Choroid plexus epithelial cell (primary cell): ENCODE measurements at places on chromosomes 13 and 19.

GRCh38 chr19:43914051-43914450 lies 21.0 kb downstream of the ZNF45 start:
- DNase-seq: peak; percentile 13

DNA sequence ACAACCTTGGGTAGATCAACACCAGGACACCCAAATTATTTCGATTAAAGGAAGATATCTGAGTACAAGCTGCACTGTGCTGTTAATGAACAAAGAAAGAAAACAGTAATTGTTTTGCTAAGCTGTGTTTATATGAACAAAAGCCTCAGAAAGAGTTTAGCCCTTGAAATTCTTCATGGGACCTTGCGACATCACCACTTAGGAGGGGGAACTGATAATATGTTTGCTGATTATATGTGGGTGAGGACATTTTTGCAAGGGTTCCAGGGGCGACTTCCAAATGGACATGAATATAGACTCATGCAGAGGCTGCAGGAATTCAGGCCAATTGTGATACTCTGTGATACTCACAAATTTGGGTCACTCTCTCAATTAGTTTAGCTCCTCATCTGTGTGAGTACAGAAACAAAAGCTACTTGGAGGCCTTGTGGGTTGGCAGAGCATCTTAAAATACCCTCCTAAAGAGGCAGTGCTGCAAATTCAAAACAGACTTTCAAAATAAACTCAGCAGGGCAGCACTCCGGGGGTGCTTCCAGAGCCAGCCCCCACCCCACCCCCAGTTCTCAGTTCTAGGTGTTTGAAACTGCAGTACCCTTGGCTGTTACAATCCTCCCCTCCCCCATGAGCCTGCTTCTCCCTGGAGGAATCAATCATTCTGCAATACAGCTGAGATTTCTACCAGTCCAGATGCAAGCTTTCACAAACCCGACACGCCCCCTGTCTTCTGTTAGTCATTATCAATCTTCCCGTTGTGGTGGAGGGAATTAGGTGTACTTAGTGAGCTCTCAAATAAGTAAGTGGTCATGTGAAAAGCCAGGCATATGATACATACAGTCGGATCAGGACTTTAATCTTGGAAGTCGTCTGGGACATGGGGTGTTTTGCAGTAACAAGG lies 97.0 kb upstream of the MBNL2 start:
- peak; percentile 91 for DNase-seq

DNA sequence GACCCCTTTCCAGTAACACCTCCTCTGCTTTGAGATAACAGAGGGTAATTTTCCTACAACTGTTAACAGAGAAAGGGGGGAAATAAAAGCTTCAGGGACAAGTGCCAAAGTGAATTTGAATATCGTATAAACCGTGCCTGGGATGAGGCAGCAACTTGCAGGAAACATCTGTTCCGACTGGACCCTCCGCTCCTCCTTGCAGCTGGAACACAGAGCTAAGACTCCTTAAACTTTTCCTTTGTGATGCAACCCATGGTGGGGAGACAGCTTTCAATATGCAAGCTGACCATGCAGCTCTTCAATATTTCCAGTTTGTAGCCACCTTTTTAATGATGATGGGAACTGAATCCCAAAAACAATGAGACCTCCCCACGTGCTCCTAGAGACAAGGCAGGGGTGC lies 432.6 kb downstream of the ZNF536 start:
- no peak for DNase-seq

DNA sequence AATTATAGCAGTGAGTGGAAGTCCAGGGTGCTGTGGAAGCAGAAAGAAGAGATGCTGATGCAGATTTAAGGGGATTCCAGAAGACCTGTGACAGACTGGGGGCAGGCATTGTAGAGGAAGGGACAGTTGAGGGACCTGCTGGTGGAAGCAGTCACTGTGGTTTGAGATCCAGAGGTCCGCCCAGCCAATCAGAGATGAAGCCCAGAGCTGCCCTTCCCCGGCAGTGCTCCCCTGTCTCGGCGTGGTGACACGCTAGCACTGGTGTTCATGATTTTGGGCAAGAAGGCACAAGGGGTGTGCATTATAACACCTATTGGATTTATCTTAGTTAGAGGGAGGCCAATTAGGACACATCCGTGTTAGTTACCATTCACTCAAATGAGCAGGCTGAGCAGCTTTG lies 16.1 kb downstream of the TNFRSF19 start:
- no peak for DNase-seq

- no peak for DNase-seq
Observed at GRCh38 chr13:79874396-79875360, 393.7 kb downstream of the NDFIP2 start.

DNA sequence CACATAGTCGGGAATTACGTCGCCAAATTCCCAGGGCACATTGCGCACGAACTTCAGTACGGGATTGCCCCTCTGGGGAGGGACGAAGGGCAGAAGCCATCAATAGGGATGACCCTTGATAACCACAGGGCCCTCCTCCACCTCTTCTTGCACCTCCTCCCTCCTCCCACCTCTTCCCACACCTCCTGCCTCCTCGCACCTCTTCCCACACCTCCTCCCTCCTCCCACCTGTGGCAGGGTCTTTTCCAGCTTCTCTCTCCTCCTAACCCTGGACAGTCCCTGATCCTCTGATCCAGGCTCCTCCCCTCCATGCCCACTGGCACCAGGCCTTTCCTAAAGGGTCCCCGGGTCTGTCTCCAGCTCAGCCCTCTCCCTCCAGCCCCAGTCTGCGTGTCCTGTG lies 3.4 kb downstream of the ERCC1 start:
- DNase-seq: no peak

GRCh38 chr13:63351533-63351932 lies 1935.9 kb upstream of the PCDH20 start:
- peak; percentile 15 for DNase-seq

DNA sequence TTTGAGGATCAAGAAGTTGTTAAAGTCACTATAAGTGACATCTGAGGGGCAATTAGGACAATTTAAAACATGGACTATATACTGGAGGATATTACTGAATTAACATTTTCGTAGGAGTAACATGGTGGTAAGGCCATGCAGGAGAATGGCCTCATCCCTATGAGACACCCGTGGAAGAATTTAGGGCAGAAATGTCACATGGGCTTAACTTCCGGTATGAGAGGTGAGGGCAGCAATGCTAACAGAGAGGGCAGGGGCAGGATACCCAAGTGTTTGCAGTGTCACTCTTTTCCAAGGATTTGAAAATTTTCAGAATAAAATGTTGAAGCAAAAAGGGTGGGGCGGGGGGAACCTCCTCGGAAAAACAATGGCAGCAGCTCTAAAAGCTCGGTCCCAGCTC lies 23.6 kb downstream of the RANBP3 start:
- DNase-seq: no peak

DNA sequence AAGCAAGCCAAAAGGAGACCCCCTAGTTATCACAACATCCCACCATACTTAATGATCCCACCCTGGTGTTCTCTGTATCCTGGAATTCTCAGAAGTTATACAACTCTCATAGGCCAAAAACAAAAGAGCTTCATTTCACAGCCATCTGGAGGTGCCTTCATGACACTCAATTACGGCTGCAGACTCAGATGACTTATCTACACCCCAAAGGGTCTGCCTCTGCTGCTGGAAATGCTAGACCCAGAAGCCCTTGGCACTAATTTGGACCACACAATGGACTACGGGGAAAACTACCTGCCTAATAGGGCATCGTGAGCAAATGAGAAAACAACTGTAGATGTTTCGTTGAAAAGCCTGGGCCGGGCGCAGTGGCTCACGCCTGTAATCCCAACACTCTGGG lies 40.2 kb downstream of the BRD4 start:
- DNase-seq: no peak

GRCh38 chr19:31671411-31672035 lies 322.3 kb upstream of the TSHZ3 start:
- no peak for DNase-seq

- peak; percentile 74 for DNase-seq
Observed at GRCh38 chr19:47540748-47541147, 25.9 kb upstream of the NAPA start.

DNA sequence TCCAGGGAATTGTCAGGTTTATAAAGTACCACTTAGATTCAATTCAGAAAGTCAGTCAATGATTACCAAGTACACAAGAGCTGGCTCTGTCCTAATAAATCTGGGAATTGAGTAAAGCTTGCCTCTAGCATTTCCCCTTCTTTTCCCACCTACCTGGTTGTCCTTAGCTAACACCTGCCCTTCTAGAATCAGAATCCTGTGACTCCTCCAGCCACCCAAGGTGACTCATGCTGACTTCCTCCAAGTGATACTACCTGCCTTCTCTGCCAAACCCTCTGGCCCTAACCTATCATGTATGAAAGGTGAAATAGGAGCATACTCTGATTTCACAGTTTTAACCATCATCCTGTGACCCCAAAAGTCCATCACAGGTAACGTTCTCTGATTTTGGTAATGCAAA lies 151.2 kb downstream of the DIAPH3 start:
- DNase-seq: no peak

- DNase-seq: no peak
Observed at GRCh38 chr13:53112522-53112921, 83.9 kb downstream of the OLFM4 start.

- DNase-seq: no peak
Observed at GRCh38 chr13:80946008-80946802, 605.3 kb upstream of the SPRY2 start.

GRCh38 chr13:113288880-113289279 lies 8.2 kb upstream of the LAMP1 start:
- DNase-seq: no peak

DNA sequence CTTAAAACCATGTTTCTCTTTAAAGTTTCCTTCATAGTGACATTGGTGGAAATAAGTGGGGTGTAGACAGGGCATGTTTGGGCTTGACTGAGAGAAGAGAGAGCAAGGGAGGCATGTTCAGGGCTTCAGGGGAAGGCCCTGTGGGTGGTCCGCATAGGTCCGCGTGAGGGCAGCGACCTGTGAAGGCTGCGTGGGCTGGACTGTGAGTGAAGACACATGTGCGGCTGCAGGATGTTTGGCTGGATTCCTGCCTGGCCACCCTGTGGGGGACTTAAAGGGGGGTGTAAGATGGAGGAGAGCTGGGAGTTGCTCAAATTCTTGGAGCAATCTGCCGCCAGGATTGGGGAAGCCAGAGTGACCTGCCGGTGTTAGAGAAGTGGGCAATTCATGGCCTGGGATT lies 23.8 kb upstream of the KLF12 start:
- DNase-seq: peak; percentile 78

DNA sequence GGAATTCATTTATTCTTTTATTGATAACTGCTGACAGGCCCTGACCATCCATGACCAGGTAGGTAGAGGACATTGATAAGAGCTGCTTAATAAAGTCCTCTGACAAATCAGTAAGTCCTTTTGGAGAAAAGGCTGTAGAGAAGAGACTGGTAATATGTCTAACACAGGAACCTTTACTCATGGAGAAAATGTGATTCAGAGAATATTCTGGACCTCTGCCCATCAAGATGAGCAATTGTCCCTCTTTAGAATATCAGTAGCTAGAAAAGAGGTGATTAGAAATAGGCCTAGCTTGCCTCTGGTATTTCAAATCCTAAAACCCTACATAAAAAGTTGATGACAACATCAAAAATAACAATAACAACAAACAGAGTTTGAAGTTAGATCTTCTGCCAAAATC lies 642.3 kb downstream of the TBC1D4 start:
- peak; percentile 57 for DNase-seq

DNA sequence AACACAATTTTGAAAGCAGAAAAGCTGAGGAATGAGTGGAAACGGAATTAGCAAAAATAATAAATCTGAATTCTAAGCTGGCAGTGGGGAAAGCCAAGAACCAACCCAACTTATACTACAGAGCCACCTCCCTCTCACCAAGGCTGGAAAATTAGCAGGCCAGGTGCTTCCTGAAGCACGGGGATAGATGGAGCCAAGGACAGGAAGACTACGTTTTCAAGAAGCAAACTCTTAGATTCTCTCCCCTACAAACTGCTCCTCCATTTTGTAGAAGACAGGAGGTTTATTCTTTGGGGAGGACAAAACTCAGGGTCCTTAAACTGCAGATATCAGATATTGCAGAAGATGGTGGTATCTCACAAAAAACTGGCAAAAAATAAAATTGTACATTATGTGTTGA lies 8.8 kb downstream of the CCDC70 start:
- no peak for DNase-seq

GRCh38 chr13:40145139-40145538 lies 489.7 kb downstream of the COG6 start:
- DNase-seq: no peak

GRCh38 chr19:45927565-45928261 lies 13.1 kb upstream of the NANOS2 start:
- peak; percentile 90 for DNase-seq

DNA sequence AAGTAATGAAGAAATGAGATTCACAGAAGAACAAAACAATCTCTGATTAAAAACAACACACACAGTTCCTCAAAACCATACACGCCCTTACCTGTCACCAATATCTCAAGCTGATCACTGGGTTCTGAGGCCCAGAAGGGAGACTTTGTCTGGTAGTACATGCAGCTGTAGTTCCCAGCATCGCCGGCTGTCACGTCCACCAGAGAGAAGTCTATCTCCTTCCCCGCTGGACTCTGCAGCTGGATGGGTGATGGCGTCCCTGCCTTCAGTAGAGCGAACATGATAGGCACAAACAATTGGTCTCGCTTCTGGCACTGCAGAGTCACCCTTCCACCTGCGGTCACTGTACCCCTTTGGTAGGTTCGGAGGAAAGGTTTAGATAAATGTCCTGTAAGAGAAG lies 7.3 kb downstream of the TARM1 start:
- DNase-seq: no peak

- no peak for DNase-seq
Observed at GRCh38 chr13:96191367-96191766, 101.5 kb downstream of the HS6ST3 start.

DNA sequence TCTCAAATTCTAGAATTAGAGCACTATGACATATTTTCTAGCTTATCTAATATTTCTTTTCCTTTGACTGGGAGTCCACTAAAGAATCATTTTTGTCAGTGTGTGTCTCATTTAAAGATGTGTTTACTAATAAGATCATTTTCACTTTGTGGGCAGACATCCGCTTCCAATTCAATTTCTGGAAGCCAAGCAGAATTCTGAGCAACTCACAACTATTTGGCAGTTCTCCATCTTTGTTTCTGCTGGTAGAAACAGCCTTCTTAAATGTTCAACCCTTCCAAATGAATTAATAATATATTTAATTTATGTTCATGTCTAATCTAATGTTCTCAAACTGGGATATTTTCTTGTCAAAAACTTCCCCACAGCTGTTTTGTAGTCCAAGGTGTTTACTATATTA lies 411.8 kb downstream of the KCTD12 start:
- DNase-seq: peak; percentile 57

DNA sequence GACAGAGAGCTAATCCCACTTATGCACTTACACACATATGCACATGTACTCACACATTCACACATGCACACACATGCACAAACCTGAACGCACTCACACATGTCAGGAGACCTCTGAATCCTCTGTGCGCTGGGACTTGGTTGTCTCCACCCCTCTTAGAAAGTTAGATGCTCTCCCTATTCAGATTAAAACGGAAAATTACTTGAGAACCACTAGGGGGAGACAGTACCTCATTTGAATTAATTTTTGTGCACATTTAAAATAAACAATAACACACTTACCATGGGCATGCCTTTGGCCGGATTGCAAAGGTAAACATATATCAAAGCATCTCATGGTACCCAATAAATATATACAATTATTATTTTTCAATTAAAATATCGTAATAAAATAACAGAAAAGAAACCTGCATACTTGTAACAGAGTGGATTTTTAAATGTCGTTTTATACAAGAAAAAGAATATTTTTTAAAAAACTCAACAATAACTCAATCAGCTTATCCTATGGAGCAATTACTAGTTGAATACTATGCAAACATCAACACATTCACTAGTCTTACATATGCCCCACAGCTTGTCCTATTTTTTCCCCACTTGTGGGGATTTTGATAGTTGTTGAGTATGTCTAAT lies 9.5 kb upstream of the LILRB4 start:
- DNase-seq: peak; percentile 52
